ENCODE measurements at places on chromosomes 12 and 14. TPM values are rescaled to one million over a fixed set of nuclear protein-coding genes. Genes with fewer than 3 reads are reported as not detected.

IFI27L2 gene
- 55.8 TPM for total RNA-seq

DNA sequence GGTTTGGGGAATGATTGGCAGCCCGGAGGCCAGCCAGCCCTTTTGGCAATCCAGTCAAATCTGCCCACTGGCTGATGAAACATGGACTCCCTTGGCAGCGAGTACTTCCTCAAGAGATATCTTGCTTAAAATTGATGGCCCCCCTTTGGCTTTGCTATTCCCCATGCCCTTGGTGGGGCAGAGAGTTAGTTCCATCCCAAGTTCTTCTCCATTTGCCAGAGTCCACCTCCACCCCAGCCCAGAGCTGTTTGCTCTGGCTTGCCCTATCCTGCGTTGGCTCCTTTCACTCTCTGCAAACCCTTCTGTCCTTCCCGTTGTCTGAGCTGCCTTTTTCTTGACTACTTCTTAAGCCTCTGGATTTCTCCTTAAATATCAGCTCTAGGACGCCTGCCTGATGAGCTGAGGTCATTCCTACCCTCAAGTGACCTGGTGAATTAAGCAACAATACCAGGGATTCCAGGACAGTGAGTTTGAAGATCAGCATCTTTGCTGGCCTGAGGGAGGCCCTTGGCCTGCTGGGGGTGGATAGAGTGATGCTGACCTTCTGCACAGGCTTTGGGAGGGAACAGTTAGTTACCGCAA lies 212.0 kb downstream of the CACNA1C start:
- no peaks in the 10 kb centered on the region for H3K36me3 ChIP-seq
- peaks cover 8% of the 10 kb centered on the region for H3K4me1 ChIP-seq
- peak overlapping the region; percentile 3 for H3K27ac ChIP-seq

- H3K36me3 ChIP-seq, result no peaks in the 10 kb centered on the region
- no peaks in the 10 kb centered on the region for H3K27me3 ChIP-seq
- H3K4me3 ChIP-seq, result no peak overlapping the region
- no peak overlapping the region for H3K27ac ChIP-seq
These were observed 417.7 kb upstream of the ATXN7L3B start for GRCh38 chr12:74119811-74120362.

GRCh38 chr14:67447033-67447381 lies 35.0 kb upstream of the PLEK2 start:
- no peak overlapping the region for H3K4me3 ChIP-seq
- no peaks in the 10 kb centered on the region for H3K4me1 ChIP-seq
- H3K27me3 ChIP-seq, result no peaks in the 10 kb centered on the region
- no peak overlapping the region for H3K27ac ChIP-seq
- DNase-seq, result no peak

ANKRD33 gene
- not detected for total RNA-seq

P3H3 gene
- total RNA-seq, result 66.3 TPM

DNA sequence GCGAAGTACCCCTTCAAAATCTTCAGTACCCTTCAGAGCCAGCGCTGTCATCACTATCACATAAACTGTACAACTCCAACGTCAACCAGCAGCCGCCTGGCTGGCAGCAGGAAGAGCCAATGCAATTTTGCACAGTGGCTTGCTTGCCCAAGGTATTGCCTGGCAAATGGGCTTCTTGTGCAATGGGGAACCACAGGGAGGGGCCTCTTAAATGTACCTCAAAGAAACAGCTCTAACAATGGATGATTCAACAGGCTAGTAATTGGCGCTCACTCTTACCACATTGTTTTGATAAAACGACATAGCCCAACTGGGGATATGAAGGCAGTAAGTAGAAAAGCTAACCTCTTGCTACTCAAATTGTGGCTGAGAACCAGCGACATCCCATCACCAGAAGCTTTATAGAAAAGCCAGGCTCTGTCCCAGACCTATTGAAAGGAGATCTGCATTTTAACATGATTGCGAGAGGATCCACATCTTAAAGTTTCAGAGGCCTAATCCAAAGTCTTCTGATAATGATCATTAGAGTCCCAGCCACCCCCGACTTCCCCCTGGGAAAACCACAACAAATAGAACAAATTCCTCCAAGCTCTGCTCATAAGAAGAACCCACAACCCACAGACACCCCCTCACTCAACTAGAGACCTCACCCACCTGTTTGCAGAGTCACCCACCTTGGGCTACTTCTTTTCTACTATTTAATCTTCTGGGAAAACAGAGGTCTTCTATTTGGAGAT lies 125.3 kb upstream of the HIF1A start:
- H3K27me3 ChIP-seq, result no peaks in the 10 kb centered on the region
- H3K36me3 ChIP-seq, result no peaks in the 10 kb centered on the region
- H3K4me1 ChIP-seq, result no peaks in the 10 kb centered on the region
- DNase-seq, result peak; percentile 70
- no peak overlapping the region for H3K4me3 ChIP-seq

- H3K4me1 ChIP-seq, result peaks cover 9% of the 10 kb centered on the region
- no peaks in the 10 kb centered on the region for H3K36me3 ChIP-seq
- no peak for DNase-seq
- H3K4me3 ChIP-seq, result no peak overlapping the region
- H3K27me3 ChIP-seq, result no peaks in the 10 kb centered on the region
These were observed 162.4 kb upstream of the TMEM260 start for GRCh38 chr14:56417173-56417572.

ENDOU gene
- 0.29 TPM for total RNA-seq

SEC23A gene
- total RNA-seq, result 172 TPM

KCNH5 gene
- not detected for total RNA-seq

DPPA3 gene
- not detected for total RNA-seq

HOXC9 gene
- 2.6 TPM for total RNA-seq

DNA sequence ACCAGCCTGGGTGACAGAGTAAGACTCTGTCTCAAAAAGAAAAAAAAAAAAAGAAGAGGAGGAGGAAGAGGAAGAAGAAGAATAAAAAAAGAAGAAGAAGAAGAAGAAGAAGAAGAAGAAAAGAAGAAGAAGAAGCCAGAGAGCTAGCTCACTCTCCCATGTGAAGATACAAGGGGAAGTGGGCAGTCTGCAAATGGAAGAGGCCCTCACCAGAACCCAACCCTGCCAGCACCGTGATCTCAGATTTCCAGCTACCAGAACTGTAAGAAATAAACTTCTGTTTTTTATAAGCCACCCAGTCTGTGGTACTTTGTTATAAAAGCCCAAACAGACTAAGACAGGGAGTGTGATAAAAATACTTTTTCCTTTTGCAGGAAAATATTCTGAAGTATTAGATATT lies 130.7 kb downstream of the ETNK1 start:
- no peaks in the 10 kb centered on the region for H3K36me3 ChIP-seq
- H3K4me3 ChIP-seq, result no peak overlapping the region
- no peaks in the 10 kb centered on the region for H3K27me3 ChIP-seq
- DNase-seq, result peak; percentile 53
- H3K4me1 ChIP-seq, result peaks cover 7% of the 10 kb centered on the region
- no peak overlapping the region for H3K27ac ChIP-seq

DNA sequence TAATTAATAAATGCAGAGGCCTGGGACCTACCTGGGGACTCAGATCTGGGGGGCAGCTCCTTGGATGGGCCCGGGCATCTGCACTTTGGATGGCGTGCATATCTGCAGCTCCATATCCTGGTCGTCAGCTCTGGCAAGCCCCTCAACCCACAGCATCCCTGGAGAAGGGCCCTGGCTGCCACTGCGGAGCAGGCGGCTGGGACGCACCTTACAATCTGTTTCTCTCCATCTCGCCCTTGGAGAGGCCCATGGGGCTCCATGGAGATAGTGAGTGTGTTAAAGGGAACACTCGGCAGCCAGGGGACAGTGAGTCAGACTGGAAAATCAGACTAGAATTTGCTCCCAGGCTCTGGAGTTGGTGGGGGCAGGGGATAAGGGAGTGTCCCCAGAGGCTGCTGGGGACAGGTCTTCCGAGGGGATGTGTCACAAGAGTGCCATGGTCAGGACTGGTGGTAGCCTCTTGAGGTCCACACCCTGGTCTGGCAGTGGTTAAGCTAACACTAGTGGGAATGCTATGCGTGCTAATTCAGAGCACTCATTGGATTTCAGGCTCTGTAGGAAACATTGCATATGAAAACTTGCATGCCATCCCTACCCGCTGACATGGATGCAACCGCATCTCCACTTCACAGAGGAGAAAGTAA lies 21.5 kb downstream of the RFLNA start:
- no peaks in the 10 kb centered on the region for H3K27me3 ChIP-seq
- DNase-seq, result no peak
- no peaks in the 10 kb centered on the region for H3K36me3 ChIP-seq

GRCh38 chr12:102910137-102910536 lies 6.9 kb downstream of the PAH start:
- no peaks in the 10 kb centered on the region for H3K36me3 ChIP-seq
- no peak overlapping the region for H3K27ac ChIP-seq
- H3K27me3 ChIP-seq, result no peaks in the 10 kb centered on the region
- H3K4me3 ChIP-seq, result no peak overlapping the region

DNA sequence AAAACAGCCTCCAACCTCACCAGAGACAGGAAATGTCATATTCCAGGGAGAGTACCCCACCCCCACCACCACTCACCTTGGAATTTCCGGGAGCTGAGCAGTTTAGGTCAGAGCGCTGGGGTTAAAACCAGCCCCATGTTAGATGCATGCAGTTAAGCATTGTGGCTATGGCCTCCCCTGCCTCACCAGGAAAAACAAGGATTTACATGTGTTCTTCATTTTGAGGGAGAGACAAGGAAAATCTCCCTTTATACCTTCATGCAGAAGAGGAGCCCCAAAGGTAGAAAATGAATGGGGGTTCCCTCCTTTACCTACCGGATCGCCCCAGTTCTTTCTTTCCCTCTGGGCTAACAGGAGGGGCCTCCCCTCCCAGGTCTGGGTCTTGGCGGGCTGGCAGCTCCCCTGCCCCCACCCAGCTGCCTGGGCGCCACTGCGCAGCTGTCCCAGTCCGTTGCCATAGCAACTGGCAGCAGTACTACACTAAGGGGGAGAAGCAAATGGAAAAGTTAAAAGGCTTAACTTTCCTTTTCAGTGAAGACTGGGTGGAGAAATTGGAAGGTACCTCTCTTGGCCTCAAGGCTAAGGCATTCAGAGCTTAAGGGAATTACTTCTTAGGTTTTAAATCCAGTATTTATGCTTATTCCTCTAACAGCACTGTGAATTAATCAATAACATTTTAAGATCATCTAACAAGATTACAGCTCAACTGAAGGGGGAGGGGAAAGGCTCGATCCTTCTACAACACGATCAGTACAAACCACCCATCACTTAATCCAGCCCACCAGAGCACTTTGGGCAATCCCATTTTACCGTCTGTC lies 20.5 kb downstream of the CBX5 start:
- no peaks in the 10 kb centered on the region for H3K27me3 ChIP-seq
- peak; percentile 85 for DNase-seq
- H3K36me3 ChIP-seq, result no peaks in the 10 kb centered on the region
- H3K27ac ChIP-seq, result peak overlapping the region; percentile 87
- H3K4me3 ChIP-seq, result peak overlapping the region; percentile 22

DNA sequence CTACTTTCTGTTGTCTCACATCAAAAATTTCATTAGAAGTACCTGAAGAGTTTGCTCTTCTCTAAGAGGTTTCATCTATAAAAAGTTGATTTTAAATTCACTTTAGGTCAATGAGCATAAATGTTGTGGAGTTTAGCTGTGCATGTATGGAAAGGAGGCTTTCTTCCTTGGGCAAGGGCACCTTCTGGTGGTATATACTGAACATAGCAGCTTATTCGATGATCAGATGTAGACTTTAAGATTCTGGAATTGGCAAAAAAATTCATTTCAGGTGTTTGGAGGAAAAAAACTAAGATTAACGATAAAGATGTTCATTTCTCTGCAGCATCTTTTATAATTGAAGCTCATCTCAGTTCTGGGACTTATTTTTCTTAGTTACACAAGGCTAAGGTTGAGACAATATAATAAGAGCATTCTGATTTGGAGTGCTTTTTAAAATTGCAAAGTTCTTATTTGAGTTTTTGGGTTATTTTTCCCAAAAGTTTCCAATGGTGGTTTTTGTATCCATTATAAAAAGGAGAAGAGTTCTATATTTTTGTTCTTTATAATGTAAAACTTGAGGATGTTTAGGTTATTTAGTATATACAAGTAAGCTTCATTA lies 46.8 kb downstream of the TMEM117 start:
- H3K4me1 ChIP-seq, result no peaks in the 10 kb centered on the region
- no peaks in the 10 kb centered on the region for H3K27me3 ChIP-seq
- H3K36me3 ChIP-seq, result no peaks in the 10 kb centered on the region
- no peak for DNase-seq
- H3K27ac ChIP-seq, result no peak overlapping the region
- H3K4me3 ChIP-seq, result no peak overlapping the region
